ENCODE measurements at places on chromosomes 6 and 20.

DNA sequence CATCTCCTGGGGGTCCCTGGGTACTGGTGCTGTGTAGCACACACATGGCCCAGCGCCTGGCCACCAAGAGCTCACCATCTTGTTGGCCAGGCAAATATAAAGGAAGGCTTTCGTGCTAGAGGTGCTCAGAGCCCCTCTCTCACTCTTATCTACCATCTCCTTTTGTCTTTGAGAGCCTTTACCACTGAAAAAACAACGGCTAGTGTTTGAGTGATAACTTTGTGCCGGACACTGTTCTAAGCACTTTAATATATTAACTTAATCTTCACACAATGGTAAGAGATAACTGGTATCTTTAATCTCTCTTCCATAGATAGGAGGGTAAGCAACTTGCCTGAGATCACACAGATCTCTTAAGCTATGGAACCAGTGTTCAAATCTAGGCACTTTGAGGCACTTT is 21.5 kb upstream of the ARHGAP18 start:
- DNase-seq: no peak

DNA sequence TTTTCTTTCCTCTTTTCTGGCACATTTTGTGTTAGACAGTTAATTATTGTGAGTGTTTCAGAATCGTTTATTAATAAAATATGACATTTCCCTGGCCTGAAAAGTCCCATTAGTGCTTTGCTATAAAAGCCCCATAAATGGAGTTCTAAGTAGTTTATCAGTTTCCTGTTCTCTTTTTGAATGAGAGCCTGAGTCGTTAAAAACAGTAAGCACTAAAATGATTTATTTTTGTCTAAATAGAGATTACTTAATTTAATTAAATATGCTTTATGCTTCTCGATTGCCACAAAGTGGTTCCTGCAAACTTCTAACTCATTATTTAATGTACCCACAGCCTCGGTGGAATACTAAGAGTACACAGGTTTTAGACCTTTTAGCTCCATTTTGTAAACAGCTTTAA is 577.9 kb downstream of the C6orf118 start:
- DNase-seq: no peak

DNA sequence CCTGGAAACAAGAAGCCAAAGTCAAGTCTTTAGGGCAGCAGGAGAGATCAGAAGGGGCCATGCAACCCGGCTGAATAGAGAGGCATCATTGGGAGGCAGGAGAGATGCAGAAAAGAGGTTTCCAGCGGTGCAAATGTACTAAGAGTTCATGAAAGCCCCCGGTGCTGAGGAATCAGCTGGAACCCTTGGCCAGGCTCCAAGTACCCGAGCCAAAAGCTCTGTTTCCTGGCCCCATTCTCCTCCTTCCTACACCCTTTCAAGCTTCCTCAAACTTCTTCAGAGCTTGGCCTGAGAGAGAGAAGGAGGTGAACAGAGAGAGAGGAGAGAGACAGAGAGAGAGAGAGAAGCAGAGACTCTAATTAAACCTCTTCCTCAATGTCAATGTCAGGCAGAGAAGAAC is 433.5 kb downstream of the PRKN start:
- DNase-seq: no peak

DNA sequence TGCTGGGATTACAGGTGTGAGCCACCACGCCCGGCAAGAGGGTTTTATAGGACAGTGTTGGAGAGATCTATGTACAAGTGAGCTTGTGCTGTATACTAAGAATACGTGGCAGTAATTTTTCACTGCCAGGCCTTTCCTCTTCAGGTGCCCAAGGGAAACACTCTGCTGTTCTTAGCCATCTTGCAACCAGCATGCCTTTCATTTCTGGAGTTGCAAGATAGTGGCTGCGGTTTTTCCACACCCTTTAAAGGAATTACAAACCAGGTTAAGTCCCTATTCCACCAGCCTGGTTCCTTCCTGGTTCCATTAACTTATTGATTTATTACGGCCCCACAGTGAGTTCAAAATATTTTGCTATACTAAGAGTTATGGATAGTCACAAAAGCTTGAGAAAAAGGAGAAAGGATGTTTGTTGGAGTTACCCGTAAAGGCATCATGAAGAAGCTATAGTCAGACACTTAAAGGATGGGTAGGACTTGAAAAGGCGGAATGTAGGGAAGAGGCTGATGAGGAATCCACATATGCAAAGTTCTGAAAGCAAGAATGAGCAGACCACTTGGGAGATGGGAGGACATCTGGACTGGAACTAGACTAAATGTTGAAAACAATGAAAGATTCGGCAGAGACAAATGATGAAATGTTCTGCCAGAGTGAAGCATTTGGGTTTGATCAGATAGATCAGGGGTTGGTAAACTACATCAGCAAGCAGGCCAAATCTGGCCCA is 61.4 kb upstream of the ASIP start:
- DNase-seq: no peak

DNA sequence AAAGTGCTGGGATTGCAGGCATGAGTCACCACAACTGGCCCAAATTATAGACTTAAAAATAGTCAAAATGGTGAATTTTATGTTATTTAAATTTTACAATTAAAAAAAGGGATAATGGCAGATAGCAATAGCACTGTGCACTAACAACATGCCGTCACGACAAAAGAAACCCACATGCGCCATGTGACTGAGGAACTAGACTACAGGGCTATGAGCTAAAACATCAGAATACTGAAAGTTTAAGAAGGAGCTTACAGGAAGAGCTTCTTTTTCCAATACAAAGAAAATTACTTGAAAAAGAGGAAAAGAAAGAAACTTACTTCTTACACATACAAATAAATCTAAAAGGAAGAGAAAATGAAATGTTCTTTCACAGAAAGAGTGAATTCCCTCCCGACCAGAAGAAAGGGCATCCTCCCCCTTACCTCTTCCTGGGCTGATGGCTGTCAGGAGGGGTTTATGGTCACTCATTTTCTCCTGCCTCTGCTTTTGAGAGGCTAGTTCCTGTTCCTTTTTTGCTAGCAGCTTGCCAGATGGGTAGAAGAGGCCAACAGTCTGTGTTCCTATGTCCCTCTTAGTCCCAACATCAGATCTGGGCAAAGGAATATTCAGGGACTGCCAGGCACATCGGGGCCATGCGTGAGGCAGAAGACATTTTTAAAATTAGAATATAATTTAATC is 54.5 kb downstream of the DZANK1 start:
- DNase-seq: peak; percentile 26

GRCh38 chr6:35185302-35185681 is 28.5 kb upstream of the SCUBE3 start:
- DNase-seq: no peak

- DNase-seq: no peak
Measured at GRCh38 chr20:15814360-15814759, 758.9 kb downstream of the KIF16B start.

GRCh38 chr6:46862381-46862780 is 59.4 kb downstream of the ADGRF5 start:
- DNase-seq: no peak

- peak; percentile 78 for DNase-seq
Measured at GRCh38 chr20:50169329-50169823, 15.9 kb upstream of the PEDS1 start.

GRCh38 chr6:317060-317447 is 24.8 kb downstream of the DUSP22 start:
- no peak for DNase-seq
